COLO829 (cell line): ENCODE measurements at places on chromosomes 4 and X.

DNA sequence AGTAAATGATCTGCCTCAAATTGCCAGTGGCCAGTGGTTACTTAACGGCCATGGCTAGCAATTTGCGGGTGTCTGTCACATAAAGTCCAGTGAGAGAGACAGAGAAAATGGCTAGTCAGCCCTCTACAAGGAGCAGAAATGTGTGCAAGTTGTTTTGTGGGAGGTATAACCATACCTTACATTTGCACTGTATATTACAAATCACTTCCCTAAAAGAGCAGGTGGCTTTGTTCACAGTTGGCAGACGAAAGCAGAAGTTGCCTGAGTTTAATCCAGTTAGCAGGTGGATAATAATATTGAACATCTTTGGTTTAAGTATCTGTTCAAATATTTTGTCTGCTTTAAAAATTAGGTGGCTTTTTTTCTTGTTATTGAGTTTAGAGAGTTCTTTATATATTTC is 15.6 kb downstream of the SRPX start:
- DNase-seq: no peak

GRCh38 chr4:66766557-66766956 is 778.7 kb downstream of the CENPC start:
- DNase-seq: no peak

GRCh38 chr4:53562409-53562808 is 28.9 kb downstream of the LNX1 start:
- DNase-seq: no peak

- DNase-seq: no peak
Measured at GRCh38 chr4:66489370-66489769, 819.1 kb upstream of the EPHA5 start.

DNA sequence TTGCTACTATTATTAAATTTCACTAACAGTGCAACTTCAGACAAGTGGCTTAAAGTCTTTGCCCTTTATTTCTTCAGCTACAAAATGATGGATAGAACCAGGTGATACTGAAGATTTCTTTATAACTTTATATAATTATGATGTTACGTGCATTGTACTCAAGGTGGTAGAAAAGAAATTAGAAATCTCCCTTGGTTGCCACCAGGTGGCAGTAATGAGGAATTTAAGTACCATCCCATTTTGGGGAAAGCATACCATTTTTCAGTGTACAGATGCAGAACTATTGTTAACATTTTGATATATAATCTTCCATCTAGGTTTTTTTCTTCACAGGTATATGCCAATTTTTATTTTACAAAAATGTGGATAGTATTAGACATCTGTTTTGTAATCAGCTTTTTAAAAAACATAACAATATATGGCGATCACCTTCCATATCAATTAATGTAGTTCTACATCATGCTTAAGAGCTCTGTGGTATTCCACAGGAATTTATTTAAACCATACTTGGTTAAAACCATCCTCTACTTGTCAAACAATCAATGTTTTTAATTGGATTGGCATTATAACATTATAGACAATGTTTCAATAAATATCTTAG is 37.7 kb upstream of the RAB33B start:
- DNase-seq: peak; percentile 38

- no peak for DNase-seq
Measured at GRCh38 chrX:138692591-138692990, 18.9 kb downstream of the FGF13 start.

GRCh38 chr4:77163641-77164040 is 6.6 kb downstream of the CCNG2 start:
- no peak for DNase-seq

DNA sequence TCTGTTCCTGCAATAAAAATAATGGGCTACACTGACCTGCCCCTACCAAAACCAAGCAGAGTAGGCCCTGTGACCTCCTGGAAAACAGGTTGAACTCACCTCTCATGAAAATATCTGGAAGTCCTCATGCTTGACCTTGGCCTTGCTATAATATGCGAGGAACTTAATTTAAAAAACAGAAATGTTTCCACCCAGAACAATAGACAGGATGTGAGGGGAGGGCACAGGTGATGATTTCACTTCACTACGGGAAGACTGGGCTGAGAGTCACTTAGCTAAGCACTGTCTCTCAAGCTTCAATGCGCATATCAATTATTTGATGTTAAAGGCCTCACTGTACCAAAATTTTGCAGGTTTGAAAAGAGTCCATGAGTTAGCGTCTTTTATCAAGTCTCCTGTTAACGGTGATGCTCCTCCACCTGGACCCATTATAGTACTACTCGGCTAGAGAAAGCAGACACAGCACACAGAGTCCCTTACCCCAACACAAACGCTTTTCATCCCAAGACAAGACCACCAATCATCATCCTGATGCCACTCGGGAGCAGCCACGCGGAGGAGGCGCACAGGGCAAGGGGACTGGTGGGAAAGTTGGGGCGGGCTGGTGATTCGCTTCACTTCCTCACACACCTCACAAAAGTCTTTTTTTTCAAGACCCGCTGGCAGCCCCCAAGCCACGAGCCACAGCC is 25.9 kb downstream of the ZNF721 start:
- no peak for DNase-seq

- no peak for DNase-seq
Measured at GRCh38 chr4:183962419-183962818, 57.3 kb downstream of the STOX2 start.

- DNase-seq: peak; percentile 2
Measured at GRCh38 chrX:8629871-8630270, 102.1 kb downstream of the ANOS1 start.

GRCh38 chr4:184983672-184984356 is 34.5 kb upstream of the HELT start:
- DNase-seq: peak; percentile 65

GRCh38 chrX:50202539-50202938 is 1.7 kb upstream of the AKAP4 start:
- DNase-seq: no peak

GRCh38 chr4:188433741-188434315 is 294.6 kb downstream of the TRIML1 start:
- no peak for DNase-seq

DNA sequence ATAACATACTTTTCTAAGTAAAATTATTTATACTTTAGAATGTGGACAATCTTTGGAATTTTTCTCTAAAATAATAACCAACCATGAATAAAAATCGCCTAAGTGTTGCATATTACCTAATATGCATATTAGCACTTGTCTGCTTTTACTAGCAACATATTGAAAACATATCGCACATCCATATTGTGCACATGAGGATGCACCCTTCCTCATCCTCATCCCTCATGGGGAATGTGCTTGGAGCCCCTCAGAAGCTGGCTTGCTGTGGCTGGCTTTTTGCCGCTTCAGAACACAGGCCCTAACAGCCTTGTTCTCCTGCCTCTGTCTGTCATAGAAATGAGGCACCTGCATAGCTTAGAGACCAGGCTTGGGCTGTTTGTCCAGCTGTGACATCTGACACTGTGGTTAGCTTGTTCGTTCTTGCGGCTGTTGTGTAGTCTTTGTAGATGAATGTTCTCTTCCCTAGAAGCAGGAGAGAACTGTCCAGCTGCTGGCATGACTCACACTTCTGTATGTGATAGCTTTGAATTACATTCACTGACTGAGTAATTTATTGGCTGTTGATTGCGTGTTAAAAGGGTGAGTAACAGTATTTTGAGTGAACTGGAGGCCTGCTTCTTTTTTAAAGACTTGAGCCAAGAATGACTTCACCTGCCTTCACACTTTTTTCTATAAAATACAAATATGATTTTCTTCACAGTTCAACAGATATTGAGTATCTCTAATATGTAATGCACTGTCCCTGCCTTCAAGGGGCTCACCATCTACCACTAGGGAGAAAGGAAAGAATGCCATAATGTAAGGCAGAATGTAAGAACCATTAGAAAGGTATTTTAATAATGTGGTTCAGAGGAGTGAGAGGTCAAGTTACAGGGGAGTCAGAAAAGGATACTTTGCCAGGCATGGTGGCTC is 81.9 kb downstream of the HMGB2 start:
- DNase-seq: peak; percentile 48

GRCh38 chr4:1788254-1788973 is 4.7 kb upstream of the FGFR3 start:
- no peak for DNase-seq

- no peak for DNase-seq
Measured at GRCh38 chr4:156958276-156959074, 13.1 kb downstream of the PDGFC start.

DNA sequence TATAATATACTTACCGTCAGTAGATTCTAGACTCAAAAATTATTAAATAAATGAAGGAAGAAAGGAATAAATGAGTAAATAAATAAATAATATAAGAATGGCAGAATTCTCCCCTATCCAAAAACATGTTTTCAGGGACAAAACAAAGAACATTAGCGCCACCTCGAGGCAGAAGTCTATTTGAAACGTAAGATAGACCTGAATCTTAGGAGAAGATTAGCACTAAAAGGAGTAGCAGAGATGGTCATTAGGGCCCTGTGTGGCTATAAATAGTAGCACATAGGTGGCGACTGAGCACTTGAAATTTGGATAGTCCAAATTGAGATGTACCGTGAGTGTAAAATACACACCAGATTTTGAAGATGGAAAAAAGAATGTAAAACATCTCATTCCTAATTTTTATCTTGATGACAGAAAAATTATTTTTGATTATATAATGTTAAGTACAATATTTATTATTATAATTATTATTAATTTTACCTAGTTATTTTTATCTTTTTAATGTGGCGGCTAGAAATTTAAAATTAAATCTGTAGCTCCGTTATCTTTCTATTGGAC is 24.3 kb upstream of the SRD5A3 start:
- DNase-seq: peak; percentile 60

DNA sequence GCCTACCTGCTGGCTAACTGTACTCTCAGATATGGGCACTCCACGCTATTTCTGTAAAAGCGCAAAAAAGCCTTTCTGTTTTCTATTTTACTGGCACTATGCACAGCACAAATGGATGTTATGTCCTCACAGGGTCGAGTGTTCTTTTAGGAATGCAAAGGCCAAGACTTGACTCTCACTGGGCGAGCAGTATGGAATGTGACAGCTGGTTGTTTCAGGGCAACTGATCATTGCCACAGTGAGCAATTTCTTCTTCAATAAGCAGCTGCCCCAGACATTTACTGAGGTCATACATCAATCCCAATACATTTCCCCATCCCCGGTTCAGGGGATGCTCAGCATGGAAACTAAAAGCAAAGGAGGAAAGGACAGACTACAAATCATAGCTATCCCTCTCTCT is 58.2 kb downstream of the PDE5A start:
- no peak for DNase-seq

- DNase-seq: peak; percentile 32
Measured at GRCh38 chr4:172356016-172356415, 542.8 kb downstream of the GALNTL6 start.

- DNase-seq: no peak
Measured at GRCh38 chr4:147325571-147325981, 155.3 kb upstream of the EDNRA start.

DNA sequence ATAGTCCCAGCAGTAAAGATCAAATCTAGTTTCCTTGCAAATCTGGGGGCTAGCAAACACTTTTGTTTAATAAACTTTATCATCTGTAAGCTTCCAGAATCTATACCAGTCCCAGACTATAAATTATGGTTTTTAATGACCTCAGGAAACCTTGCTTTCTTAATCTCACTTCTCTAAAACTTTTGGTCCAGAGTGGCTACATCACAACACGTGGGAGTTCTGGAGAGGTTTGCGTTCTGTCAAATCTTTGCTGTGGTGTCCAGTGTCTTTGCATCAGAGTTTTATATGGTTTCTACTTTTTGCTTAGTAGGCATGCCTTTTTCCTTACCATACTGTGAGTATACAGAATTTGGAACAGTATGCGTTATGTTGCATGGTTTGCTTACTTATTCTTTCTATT is 193.9 kb downstream of the ANK2 start:
- DNase-seq: no peak

DNA sequence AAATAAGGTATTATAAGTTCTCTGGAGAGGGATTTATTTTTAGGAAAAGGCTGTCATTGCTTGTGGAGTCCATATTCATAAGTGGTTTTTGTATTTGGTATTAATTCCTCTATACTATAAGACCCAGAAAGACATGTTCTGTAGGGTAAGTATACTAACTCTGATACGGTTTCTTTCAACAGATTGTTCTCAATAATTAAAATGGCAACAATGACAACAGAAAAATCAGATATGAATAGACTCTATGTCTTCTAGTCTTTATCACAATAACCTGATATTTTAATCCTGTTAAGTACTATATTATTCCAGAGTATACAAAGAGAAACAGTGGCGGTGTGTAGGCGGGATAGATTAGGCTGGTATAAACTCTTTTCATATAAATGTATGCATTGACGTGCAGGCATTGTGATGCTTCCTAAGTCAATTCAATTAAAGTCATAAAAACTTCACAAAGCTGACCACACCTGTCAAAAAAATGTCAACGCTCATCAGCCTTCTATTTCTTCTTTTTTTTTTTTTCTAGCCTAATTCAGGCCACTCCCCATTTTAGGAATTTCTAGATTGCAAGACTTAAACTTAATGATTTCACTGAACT is 150.4 kb downstream of the TRIML1 start:
- no peak for DNase-seq

DNA sequence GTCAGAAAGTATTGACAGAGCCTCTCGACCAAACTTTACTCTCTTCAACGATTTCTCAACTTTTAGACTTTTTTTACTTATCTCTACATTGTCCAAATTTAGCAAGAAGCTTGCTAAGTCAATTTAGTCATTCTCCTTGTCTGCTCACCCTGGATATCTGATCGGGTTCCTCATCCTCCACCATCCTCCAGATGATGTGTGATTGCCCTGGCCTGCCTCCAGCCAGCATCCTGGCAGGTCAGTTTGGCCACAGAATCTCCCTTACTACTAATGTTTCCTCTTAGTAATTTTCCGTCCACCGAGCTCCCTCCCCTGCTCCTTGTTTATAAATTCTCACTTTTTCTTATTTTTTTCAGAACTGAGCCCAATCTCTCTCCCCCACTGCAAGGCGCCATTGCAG is 167.9 kb upstream of the ZFP42 start:
- no peak for DNase-seq

DNA sequence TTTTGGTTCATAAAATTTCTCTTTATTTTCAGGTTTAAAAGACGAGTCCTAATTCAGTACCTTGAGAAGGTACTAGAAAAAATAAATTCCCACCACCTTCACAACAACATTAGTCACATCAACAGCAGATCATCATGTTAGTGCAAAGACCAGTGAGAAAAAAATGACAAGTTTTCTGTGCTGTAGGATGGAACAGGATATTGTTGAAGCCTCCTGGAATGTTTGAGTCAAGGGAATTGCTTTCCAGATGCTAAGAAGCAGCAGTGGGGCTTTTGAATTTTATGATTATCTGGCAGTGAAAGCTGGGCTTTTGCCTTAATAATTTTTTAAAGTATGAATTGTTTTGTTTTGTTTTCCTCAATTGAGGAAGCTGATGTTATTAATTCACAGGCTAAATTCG is 61.0 kb downstream of the INTS6L start:
- no peak for DNase-seq

GRCh38 chr4:57633212-57633859 is 523.2 kb upstream of the IGFBP7 start:
- no peak for DNase-seq

DNA sequence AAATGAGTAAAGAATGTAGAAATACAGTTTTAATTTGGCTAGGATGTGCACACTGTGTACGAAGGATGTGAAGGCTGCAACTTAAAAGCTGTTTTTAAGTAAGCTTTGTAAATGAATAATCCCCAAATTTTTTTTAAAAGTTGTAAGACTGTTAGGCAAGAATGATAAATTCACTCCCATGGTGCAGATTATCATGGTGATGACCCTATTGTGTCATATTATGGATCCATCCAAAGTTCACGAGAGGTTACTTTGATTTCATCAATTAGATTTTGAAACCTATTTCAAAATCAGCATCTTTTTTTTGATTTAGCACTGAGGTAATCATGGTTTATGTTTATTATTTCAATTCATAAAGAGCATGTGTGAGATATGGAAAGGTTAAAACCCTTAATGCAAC is 62.9 kb upstream of the ETNPPL start:
- DNase-seq: no peak
